ENCODE measurements at places on chromosomes 6 and 20. TPM values are rescaled to one million over a fixed set of nuclear protein-coding genes. Genes with fewer than 3 reads are reported as not detected.

The GPX6 gene
- not detected for total RNA-seq

The GRIK2 gene
- 0.90 TPM for total RNA-seq

DNA sequence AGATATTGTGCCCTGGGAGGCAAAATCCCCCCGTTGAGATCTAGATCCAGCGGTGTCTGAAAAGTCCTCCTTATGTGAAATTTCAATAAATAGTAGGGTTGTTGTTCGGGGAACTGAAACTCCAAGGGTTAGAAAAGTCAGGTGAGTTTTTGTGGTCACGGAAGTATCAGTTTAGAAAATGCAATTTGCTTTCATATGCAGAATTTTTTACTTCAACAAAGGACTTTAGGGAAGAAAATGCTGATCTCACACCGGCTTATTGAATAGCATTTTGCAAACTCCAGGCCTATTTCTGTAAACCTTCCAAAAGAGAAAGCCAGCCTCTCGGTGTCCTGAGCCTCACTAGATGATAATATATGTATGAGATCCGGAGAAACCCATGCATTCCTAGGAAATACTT, 254.7 kb downstream of the TSHZ2 start:
- no peak for DNase-seq

GRCh38 chr6:153957394-153957793, 81.6 kb upstream of the OPRM1 start:
- no peak for DNase-seq

GRCh38 chr20:50873585-50873984, 57.7 kb downstream of the ADNP start:
- DNase-seq: no peak

DNA sequence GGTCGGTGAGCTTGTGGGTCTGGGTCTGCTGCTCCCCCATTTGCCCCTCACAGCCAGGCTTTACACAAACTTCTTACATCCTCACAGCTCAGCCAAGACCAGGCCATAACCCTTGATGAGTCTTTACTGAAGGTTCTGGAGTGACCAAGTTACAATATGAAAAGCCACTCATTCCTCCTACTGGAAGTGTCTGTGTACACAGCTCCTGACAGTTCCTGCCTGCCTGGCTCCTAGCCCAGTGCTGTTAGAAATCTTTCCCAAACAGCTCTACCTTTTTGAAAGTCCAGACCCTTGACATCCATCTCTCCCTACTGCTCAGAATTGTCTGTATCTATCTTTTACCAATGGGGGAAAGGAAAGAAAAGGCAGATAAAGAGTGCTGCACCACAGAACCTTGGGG, 106.9 kb downstream of the PAX1 start:
- no peak for DNase-seq

GRCh38 chr20:5570452-5570851, 179.7 kb upstream of the SHLD1 start:
- no peak for DNase-seq

GRCh38 chr6:159805440-159806020, 5.5 kb downstream of the PNLDC1 start:
- no peak for DNase-seq

Data from H9 (cell line).